Activated CD4-positive, alpha-beta T cell treated with anti-CD3 and anti-CD28 coated beads, Interleukin-10, Interleukin-2, amounts not matched to agents 100 ng/mL and 50 ng/mL, durations not matched to agents 16 hours and 8 hours (primary cell): ENCODE measurements at places on chromosomes 7 and 10.

GRCh38 chr10:50896721-50897120, 11.3 kb upstream of the A1CF start:
- no peak for DNase-seq

DNA sequence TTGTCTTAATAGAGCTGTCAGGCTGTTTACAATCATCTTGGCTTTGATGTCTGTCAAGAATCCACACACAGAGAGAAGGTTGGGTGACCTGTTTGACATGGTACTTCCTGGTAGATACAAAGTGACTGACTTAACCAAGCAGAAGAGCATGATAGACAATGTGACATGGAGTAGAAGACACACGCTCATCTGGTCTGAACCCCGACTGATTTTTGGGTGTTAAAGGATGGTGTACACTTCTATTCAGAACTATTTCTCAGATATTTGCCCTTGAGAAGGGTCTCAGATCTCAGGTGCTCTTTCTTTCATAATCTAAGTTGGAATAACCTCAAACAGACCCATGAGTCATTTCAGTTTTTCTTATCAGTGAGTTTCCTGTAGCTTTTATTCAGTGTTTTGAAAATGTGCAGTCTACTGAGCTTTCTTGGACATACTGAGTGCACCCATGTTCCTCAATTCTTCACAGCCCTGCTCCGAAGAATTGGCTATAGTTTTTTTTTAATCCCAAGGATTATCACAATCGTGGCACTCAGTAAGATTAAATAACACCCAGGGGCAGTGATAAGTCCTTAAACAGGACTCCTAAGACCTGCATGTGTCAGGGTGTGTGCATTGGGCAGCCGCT, 46.4 kb upstream of the NXPH1 start:
- DNase-seq, result peak; percentile 4

DNA sequence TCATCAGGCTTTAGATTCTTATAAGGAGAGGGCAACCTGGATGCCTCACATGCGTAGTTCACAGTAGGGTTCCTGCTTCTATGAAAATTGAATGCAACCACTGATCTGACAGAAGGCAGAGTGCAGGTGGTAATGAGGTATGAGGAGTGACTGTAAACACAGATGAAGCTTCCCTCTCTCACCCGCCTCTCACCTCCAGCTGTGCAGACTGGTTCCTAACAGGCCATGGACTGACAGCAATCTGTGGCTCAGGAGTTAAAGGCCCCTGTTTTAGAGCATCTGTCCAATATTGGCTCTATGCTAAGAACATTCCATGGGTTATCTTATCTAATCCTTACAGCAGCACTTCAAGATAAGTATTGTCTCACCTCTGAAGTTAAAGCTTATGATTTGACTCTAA, 213.5 kb upstream of the NRP1 start:
- no peak for DNase-seq

DNA sequence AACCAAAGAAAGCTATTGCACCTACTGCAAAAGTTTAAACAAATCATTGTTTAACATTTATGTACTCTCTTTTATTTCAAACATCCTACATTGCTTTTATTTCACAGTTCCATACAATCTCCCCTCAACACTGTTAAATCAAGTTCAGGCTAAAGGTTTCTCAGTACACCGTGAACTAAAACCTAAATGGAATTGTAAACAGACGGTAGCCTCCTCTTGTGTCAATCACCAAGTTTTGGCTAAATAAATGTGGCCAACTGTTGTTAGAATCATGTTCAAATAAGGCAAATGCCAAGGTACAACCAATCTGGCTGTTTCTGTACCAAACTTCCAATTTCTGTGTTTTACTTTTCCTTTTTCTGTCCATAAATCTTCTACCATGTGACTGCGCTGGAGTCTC, 723.7 kb upstream of the LRRTM3 start:
- DNase-seq, result no peak

DNA sequence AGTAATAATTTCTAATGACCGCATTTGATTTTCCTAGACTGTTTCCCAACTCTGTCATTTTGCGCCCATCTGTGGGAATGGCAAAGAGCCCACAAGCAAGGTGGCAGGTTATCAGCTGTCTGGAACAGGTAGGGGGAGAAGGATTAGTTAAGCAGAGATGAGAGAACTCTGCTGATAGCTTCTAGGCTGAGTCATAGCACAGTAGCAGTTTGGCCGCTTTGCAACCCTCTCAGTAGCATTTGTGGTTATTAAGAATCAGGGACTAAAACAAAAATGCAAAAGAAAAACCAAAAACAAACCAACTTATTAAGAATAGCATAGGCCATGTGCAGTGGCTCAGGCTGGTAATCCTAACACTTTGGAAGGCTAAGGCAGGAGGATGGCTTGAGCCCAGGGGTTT, 602.7 kb upstream of the SORCS1 start:
- DNase-seq, result no peak

GRCh38 chr10:128210215-128211063, 84.2 kb upstream of the MKI67 start:
- DNase-seq, result peak; percentile 75

GRCh38 chr10:119379466-119380071, 162.9 kb downstream of the RGS10 start:
- DNase-seq, result no peak

- no peak for DNase-seq
Observed at GRCh38 chr7:75900617-75901315, 14.2 kb upstream of the POR start.

DNA sequence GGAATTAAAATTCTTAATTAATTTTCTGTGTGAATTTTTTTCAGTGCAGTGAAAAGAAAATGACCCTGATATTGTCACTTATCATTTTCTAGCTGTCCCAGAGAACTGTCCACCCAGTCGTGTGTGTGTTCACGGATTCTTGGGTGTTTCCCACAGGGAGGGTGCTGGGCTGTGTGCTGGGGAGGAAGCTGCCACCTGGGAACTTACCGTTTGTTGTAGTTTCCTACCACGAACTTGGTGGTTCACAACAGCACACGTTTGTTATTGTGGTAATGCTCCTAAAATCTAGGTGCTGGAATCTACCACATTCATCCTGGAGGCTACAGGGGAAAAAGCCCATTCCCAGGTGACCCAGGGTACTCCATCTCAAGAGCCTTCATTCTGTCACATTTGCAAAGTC, 276.1 kb downstream of the GLRX3 start:
- DNase-seq, result no peak

DNA sequence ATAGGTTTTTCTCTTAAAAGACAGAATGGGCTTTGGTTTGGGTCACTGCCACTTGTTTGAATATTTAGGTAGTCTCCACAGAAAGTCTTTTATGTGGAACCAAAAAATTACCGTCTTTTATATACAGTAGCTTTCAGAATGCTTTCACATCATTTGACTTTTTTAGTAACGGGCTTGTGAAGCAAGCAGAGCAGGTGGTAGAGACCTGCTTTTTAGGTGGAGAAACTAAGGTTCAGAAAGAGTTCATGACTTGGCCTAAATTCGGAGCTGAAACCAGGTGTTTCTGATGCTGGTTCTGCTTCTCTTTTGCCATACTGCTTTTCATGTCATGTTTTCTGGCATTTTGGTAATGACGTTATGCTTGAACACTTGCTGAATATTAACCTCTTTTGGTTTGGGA, 36.3 kb downstream of the GARS1 start:
- no peak for DNase-seq

- no peak for DNase-seq
Observed at GRCh38 chr7:129466796-129467195, 32.6 kb downstream of the STRIP2 start.

DNA sequence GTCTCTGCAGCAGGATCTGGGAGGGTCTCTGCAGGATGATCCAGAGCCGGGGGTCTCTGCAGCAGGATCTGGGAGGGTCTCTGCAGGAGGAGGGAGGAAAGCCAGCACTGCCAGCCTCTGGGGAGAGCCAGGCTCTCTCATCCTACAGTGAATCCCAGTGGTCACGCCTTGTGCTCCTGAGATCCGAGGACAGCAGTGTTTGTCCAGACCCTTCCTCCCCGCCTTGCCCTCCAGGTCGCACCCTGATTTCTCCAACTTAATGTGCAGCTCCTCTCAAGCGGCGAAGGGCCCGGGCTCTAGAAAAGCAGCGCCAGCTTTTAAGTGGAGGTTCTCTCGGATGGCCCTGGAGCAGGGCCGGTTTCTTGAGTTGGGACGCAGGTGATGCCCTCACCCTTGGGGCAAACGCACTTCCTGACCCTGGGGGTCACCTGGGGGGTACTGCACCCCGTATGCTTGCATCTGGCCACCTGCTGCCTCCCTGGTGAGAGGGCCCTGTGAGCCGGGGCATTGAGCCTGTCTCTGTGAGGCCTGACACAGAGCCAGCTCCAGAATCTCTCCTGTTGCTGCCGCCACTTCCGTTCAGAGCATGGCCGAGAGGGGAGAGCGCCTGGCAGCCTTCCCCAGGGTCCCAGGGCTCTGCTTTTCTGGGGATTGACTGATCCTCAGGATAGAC, 111.6 kb downstream of the ACTR3B start:
- DNase-seq, result no peak

- DNase-seq, result no peak
Observed at GRCh38 chr7:30870821-30871518, 40.7 kb upstream of the AQP1 start.

GRCh38 chr7:41319581-41319980, 383.3 kb downstream of the INHBA start:
- no peak for DNase-seq

- no peak for DNase-seq
Observed at GRCh38 chr10:10542477-10542876, 475.2 kb upstream of the CELF2 start.

- no peak for DNase-seq
Observed at GRCh38 chr7:51102828-51103227, 213.8 kb downstream of the COBL start.

DNA sequence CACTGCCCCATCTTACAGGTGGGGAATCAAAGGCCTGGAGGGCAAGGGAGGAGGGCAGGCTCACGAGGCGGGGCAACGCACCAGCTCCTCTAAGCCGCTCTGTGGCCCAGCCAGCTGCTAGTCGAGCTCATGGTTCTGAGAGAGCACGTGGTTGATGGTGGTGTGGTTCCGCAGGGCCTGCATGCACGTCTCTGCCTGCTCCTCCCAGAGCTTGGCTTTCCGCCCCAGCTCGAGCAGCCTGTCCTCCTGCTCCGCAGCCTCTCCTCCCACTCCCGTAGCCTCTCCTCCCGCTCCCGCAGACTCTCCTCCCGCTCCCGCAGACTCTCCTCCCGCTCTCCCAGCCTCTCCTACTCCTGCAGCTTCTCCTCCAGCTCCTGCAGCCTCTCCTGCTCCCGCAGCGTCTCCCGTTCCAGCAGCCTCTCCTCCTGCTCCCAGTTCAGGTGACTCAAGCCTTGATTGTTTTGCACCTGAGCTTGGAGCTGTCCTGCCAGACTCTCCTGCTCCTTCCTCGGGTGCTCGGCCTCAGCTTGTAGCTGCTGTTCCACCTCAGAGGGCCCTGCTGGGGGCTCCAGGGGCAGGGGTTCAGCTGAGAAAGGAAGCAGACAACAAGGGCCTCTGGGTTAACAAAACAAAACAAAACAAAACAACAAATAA, 19.1 kb upstream of the MTPAP start:
- DNase-seq, result no peak

DNA sequence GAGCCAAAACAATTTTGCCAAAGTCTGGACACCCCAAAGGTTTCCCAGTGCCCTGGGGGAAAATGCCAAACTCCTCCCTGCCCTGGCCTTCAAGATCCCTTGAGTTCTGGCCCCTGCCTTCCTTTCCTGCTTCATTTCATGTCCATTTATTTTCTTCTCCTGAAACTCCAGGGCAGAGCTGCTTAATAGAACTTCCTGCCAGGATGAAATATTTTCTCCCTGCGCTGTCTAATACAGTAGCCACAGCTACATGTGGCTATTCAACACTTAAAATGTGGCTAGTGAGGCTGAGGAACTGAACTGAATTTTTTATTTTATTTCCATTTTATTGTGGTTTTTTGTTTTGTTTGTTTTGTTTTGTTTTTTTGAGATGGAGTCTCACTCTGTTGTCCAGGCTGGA, 49.6 kb downstream of the COL13A1 start:
- no peak for DNase-seq

DNA sequence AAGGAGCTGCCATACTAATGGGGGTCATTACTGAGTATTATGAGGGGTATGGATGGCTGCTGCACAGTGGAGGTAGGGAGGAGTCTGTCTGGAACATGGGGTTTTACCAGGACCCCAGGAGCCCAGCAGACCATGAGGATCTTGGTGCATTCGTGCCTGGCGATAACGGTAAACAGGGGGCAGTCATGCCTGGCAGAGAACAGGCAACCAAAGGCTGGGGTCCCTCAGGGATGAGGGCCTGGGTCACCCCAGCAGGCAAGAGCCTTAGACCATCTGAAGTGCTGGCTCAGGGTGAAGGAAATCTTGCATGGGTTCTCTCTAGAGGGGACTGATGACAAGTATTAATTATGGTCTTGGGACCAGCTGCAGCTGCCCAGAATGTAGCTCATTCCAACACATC, 46.1 kb downstream of the MYL10 start:
- DNase-seq, result no peak
